Suprapubic skin (tissue), 4 donors: ENCODE measurements at places on chromosomes 4 and X.

GRCh38 chrX:146278381-146278780 is 460.8 kb downstream of the SLITRK2 start:
- no peak for DNase-seq

DNA sequence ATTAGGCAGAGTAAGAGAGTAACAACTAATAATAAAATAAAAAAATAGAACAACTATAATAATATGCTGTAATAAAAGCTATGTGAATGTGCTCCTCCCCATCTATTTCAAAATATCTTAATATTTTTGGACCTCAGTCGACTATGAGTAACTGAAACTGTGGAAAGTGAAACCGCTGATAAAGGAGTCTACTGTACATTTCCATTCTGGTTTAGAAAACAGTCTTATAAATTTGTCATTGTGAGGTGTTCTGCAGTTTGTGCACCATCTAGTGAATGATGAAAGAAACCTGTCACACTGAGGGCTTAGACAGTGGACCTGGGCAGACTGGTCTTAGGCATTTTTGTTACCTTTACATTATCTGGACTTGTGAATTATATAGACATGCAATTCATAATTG is 42.0 kb downstream of the TMEM150C start:
- DNase-seq: no peak

DNA sequence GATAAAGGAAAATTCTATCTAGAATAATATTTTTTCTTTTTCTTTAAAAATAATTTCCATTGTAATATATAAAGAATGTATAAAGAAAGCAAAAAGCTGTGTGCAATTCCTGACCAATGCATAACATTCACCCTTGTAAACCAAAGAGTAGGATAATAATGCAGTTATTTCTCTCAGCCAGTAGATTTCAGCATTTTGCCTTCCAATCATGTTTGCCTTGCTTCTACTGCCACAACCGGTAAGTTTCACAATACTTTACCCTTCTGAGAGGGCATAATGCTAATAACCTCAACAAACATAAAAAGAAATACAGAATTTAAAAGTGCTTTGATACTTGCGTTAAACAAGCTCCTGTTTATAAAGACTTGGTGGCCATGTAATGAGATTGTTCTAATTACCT is 59.9 kb downstream of the CHIC2 start:
- no peak for DNase-seq

DNA sequence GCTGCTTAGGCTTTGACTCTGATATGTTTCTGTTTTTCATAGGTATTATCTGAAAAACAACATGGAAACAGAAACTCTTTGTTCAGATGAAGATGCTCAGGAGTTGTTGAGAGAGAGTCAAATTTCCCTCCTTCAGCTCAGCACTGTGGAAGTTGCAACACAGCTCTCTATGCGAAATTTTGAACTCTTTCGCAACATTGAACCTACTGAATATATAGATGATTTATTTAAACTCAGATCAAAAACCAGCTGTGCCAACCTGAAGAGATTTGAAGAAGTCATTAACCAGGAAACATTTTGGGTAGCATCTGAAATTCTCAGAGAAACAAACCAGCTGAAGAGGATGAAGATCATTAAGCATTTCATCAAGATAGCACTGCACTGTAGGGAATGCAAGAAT is 238.6 kb downstream of the RAPGEF2 start:
- no peak for DNase-seq

DNA sequence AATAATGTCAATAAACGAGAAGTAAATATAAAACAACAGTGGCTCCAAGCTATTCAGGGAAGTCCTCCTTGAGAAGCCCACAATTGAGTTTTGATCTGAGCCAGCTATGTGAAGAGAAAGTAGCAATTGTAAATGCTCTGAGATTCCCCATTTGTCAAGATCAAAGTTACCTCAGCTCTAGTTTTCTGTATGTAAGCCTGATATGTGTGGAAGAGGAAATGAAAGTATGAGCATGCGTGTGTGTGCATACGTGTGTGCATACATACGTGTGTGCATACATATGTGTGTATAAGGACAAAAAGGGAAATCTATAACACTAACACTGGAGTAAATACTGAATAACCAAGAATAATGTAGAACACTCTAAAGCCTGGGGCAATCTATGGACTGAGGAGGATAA is 130.3 kb downstream of the SCFD2 start:
- DNase-seq: no peak

GRCh38 chrX:44042751-44043150 is 69.6 kb upstream of the NDP start:
- no peak for DNase-seq

DNA sequence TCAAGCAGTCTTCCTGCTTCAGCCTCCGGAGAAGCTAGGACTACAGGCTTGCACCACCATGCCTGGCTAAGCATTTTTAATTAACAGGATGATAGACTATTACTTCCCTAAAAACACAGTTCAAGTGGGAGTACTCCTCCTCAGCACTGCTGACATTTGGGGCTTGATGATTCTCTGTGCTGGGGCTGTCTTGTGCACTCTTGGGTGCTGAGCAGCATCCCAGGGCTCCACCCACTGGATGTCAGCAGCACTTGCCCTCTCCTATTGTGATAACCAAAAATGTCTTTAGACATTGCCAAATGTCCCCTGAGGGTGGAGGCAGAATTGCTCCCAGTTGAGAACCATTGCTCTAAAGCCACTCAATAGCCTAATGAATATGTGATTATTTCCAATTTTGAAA is 60.4 kb downstream of the CLCN4 start:
- DNase-seq: no peak

GRCh38 chr4:51907006-51907669 is 64.2 kb downstream of the DCUN1D4 start:
- DNase-seq: no peak

GRCh38 chrX:99722094-99722493 is 688.0 kb downstream of the PCDH19 start:
- no peak for DNase-seq

- DNase-seq: no peak
These were observed 908 bp upstream of the TLR6 start for GRCh38 chr4:38857354-38858096.

DNA sequence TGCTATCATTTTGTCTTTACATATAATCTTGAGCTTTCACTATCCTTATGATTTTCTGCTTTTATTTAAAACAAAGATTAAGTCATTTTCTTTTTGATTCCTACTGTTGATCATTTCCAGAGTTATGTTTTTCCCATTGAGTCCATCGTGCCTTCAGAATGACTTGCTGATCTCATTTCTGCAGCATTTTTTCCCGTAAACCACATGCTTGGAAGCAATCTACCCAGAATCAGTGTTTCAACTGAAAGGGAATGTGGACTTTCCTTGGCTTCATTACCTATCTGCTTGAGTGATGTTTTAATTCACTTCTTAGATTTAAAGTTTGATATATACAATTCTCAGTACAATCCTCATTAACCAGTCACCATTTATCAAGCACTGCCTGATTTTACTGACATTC is 192.4 kb upstream of the FSTL5 start:
- DNase-seq: no peak

DNA sequence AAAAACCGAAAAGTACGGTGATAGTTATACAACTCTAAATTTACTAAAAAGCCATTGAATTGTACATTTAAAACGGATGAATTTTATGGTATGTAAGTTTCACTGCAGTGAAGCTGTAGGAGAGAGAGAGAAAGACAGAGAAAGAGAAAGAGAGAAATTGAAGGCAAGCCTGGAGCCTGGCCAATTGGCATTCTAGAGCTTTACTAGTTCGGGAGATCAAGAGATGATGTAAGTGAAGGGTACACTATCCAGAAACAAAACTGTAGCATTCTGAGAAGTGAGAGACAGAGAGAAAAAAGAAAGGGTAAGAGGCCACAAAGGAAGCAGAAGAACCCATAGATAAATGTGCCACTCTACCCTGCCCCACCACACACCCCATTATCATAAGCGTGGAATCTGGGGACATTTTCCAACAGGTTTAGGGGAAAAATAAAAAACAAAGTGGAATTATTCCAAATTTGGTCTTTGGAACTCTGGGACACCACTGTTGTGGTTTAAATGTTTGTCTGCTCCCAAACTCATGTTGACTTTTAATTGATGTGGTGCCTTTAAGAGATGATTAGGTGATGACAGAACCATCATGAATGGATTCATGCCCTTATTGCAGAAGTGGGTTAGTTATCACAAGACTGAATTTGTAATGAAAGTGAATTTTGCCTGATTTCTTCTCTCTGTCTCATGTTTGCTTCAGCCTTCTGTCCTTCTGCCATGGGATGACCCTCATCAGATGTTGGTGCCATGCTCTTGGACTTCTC is 123.0 kb upstream of the PLS3 start:
- DNase-seq: no peak

- no peak for DNase-seq
These were observed 33.6 kb downstream of the BCOR start for GRCh38 chrX:40064055-40064597.

DNA sequence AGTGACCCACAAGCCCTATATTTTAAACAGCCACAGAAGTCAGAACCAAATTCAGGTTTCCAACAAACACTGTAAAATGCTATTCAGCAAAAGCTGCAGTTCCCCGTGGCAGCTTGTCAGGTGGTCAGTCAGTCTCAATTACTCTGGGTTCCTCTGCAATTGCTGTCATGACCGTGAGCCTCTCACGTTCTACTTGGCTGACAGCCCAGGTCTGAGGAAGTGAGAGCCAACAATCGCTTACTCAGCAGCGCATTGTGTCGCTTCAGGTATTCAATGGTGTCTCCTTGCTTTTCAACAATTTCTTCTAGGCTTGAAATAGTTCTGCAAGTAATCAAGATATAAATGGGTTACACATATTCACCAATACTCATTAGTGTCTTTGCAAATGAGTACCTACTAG is 25.8 kb downstream of the TRIM75 start:
- no peak for DNase-seq

- DNase-seq: no peak
These were observed 71.0 kb upstream of the UNC5C start for GRCh38 chr4:95619525-95620443.

- no peak for DNase-seq
These were observed 247.8 kb downstream of the SH2D1A start for GRCh38 chrX:124594017-124594651.

GRCh38 chr4:76606645-76607265 is 171.7 kb downstream of the SHROOM3 start:
- DNase-seq: no peak

- no peak for DNase-seq
These were observed 1849.2 kb downstream of the STIM2 start for GRCh38 chr4:28709891-28710290.

- no peak for DNase-seq
These were observed 2.3 kb upstream of the RNF212 start for GRCh38 chr4:1115528-1116293.

DNA sequence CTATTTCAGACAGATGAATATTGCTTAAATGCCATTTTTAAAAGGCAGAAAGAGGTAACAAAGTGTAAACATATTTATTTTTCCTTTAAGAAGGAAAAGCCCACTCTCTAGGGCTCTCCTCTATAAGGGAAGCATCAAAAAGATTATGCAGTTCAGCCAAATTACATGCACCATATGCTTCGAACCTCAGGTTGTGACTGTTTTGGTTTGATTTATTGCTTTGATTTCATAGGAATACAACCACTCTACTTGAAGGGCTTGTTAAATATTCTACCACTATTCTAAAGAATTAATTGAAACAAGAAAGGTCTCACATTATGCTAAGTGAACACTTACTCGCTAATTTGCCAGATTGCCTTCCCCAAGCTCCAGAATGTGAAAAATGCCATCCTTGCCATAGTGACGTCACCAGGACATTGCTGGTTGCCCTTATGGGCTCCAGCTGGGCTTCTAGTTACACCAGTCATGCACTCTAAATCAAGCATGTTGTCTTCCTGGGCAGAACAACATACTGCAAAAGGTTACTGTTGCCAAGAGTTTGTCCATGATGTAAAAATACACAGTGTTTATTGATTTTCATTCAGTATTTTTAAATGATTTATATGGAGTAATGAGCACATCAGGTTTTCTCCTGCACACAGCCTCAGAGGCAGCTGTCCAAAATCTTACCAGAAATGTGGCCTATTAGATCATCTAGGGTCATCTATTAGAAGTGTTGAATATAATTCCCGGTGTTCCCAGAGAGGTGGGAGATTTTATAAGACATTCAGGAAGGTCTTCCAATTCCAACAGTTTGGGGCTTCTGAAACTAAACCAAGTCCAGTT is 164.4 kb upstream of the RAPGEF2 start:
- DNase-seq: no peak

- DNase-seq: no peak
These were observed 270.6 kb upstream of the SLC7A11 start for GRCh38 chr4:138512756-138513155.

GRCh38 chr4:76705472-76705871 is 192.5 kb downstream of the SOWAHB start:
- DNase-seq: no peak

GRCh38 chr4:95798727-95799126 is 41.2 kb upstream of the PDHA2 start:
- DNase-seq: no peak

DNA sequence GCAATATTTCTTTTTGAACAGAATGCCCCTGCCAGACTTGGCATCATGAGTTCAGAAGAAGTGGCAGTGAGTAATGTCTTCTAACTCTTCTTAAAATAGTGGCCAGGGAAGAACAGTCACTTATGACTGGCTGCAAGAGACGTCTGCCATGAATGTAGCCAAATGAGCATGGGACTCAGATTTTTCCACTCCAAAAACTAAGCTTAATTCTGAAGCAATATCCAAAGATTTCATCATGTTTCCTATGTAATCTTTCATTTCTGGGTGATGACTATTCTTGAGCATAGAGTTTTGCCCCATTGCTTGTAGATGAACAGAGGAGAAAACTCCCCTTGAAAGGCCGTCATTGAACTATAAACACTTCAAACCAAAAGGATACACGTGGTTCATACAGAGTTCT is 11.8 kb downstream of the AMBN start:
- DNase-seq: no peak

- no peak for DNase-seq
These were observed 22.3 kb downstream of the TEC start for GRCh38 chr4:48247142-48247877.

GRCh38 chr4:152000518-152000917 is 239.7 kb upstream of the GATB start:
- DNase-seq: no peak

DNA sequence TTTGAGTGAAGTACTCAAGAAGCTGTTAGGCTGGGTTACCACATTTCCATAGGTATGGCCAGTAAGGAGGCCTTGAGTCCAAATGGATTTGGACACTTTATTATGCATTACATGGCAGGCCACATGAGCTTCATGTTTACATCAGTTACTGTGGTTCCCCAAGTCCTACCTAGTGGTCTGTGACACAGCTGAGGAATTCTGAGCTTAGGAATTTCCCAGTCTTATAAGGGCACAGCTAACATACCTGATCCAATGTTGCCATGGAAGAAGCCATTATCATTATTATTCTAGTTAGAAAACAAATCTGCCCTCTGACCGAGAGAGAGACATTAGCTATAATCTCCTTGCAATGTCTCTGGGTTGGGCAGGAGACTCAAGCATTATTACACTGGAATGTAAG is 174.4 kb upstream of the NUDT10 start:
- DNase-seq: no peak
